ENCODE measurements at places on chromosomes 2 and 18.

- no peak for DNase-seq
These were observed 20.2 kb upstream of the ZFP36L2 start for GRCh38 chr2:43246641-43247040.

- DNase-seq = peak; percentile 74
These were observed 78.5 kb downstream of the PPP1R1C start for GRCh38 chr2:182064019-182064778.

DNA sequence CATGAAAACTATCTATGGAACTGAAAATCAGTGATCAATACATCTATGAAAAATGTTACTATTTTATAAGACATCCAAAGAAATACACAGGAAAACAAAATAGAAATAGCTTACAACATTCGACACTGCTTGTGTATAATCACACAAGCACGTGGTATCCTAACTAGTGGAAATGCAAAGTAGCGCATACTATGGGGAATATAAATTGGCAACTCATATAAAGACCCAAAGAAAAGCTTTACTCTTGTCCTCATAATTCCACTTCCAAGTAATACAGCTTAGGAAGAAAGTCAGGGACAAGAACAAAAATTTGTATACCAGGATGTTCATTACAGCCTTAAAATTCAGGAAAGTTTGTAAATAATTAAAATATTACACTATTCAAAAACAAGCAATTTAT, 384.6 kb downstream of the NRXN1 start:
- no peak for DNase-seq

DNA sequence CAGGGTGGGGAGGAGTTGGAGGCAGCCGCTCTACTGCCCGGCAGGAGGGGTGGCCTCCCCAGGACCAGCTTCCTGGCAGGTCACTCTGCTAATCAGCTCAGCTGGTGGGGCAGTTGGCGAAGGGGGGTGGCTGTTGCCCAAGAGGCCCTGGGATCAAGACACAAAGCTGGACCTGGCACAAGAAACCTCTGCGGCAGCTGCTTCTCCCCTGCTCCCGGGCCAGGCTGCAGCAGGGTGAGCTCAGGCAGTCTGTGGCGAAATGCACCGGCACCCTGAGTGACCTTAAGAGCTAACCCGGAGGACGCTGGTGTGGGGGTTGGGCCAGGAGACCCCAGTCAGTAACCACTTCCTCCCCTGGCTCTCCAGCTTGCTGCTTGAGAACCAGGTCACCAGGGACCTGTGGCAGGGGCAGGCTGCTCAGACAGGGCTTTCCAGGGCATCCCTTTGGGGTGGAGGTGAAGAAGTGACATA, 31.1 kb downstream of the TOGARAM2 start:
- peak; percentile 48 for DNase-seq

DNA sequence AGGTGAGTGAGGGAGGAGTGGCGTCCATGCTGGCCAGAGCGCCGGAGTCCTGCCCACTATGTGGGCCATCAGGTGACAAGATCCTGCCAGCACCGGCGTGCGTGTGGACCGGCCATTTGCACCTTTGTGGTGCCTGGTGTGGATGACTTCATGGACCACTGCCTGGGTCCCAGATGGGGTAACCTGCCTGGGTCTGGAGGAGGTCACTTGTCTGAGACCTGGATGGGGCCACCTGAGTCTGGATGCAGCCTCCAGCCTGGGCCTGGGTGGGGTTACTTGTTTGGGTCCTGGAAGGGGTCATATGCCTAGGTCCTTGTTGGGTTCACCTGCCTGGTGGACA, 299.6 kb downstream of the NDUFA10 start:
- no peak for DNase-seq

DNA sequence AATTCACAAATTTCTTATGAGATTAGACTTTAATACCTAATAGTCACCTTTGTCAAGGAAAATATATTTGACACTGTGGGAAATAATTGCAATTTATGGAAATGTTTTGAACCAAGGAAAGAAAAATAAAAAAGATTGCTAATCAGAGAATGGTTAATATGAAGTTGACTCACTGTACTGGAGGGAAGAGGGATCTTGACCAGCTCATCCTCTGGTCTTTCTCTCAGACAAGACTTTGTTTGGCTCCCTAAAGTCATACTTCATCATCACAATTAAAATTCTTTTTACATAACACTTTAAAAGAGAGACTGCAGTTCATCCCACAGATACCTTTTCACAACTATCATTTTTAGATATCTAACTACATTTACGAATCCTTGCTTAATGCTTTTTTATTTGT, 538.5 kb upstream of the ZEB2 start:
- DNase-seq = no peak

- no peak for DNase-seq
These were observed 622 bp downstream of the LRP2 start for GRCh38 chr2:169361706-169362117.

Data from left hindlimb (tissue), 1 donor.